ENCODE measurements at places on chromosomes 12 and 14.
A peak's percentile ranks its signal among the peaks of the same experiment; 100 is the strongest.

DNA sequence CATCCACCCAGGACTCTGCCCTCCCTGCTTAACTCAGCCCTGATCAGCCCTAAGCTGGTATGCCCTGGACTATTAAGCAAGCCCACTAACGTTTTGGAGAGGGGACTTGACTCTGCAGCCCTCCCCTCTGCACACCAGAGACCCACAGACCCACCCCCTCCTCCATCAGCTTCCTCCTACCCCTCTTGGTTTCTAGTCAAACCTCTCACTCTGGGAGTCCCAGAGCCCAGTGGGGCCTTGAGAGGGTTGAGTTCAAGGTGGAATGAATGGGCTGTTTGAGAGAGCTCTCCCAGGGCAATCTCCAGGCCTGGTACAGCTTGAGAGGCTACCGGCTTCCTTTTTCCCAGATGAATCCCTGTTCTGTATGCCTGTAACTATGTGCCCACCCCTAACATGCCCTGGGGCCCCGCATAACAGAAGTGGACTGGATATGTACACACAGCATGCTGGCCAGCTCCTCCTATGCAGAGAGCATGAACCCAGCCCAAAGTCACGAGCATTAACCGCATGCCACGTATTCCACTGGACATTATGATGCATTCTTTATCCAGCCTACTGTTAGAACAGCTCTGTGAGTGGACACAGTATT lies 43.6 kb downstream of the IRF2BPL start:
- no peak for DNase-seq

GRCh38 chr14:90545966-90546751 lies 149.3 kb downstream of the CALM1 start:
- DNase-seq, result no peak

DNA sequence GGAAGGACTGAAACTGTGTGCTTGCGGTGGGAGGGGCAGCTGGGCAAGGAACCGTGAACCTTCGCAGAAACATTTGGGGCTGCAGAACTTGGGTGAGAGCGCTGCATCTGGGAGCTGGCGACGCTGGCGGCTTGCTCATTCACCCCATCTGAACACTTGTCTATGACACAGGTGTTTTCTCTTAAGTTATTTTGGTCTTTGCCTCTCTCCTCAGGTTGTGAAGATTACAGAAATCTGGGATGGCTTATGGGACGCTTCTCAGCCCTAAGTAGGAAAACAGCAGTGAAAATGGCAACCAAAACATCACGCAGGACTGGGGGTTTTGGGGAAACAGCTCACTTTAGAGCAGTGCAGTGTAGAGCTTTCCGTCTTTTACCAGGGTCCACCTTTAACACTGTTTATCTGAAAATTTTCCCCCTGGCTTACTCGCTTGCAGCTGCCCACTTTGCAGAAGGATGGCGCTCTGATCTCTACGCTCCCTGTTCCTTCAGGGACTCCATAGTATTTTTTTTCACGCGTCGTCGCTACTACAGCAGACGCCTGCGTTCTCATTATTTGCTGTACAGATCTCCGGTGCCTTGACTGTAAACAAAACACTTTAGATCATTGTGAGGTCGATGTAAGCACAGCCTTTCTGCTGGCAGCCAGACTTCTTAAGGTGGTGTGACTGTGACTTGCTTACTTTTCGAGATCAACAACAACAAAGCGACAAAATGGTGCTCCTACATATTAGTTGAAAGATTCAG lies 2.7 kb upstream of the CDKN1B start:
- DNase-seq, result no peak

GRCh38 chr14:22798528-22798927 lies 16.7 kb downstream of the SLC7A7 start:
- DNase-seq, result no peak

DNA sequence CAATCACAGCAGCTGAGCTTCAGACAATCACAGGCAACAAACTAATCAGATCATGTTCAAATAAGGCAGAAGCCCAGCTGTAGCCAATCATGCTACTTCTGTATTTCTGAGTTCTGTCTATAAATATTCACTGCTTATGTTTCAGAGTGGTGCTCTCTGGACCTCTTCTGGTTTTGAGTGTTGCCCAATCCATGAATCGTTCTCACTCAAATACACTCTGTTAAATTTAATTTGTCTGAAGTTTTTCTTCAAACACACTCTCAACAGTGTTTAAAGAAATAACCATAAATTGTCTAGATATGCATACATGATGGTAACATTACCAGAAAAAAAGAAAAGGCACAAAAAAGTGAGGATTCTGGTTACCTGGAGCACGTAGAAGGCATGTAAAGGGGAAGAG lies 77.9 kb upstream of the BBS10 start:
- DNase-seq, result no peak

- DNase-seq, result no peak
Observed at GRCh38 chr12:126233625-126234024, 1168.4 kb downstream of the AACS start.

GRCh38 chr12:93177208-93178153 lies 200.2 kb upstream of the NUDT4 start:
- DNase-seq, result no peak

DNA sequence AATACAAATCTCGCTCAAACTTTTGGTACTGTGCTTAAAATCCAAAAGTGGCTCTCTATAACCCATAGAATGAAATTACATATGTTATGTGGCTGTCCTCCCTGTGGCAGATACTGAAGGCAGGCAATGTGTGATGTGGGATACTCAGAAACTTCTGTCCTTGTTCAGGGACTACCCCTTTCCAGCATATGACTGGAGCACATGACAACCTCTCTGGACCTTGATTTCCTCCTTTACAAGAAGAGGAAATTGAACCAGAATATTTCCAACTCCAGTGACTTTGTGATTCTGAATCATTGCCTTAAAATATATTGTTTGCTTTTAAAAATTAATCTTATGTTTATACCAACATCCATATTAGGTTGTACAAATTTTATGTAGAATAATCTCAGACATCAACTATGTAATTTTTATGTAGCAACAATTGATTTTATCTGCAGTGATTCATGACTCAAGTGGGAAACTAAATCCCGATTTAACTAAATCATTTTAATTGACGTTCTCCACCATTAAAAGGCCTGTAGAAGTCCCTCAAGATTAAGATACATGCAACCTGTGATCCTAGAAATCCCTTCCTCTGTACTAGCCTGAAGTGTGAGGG lies 162.4 kb downstream of the AKAP6 start:
- DNase-seq, result no peak

- no peak for DNase-seq
Observed at GRCh38 chr14:23469906-23470403, 452 bp downstream of the NGDN start.

DNA sequence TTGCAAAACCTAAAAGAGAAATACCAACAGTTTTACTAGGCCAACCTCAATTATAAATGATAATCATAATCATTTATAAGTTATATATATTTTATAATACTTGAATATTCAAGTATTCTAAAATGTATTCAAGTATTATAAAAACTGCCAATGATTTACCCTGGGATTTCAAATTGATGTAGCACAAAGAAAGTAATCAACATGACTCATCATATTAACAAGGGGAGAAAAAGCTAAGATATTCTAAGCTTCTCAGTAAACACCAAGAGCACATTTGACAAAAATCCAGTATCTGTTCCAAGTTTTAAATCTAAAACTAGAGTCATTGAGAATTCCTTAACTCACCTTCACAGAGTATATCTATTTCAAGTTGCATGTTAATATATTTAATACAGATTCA lies 56.1 kb downstream of the CAPZA3 start:
- DNase-seq, result no peak

DNA sequence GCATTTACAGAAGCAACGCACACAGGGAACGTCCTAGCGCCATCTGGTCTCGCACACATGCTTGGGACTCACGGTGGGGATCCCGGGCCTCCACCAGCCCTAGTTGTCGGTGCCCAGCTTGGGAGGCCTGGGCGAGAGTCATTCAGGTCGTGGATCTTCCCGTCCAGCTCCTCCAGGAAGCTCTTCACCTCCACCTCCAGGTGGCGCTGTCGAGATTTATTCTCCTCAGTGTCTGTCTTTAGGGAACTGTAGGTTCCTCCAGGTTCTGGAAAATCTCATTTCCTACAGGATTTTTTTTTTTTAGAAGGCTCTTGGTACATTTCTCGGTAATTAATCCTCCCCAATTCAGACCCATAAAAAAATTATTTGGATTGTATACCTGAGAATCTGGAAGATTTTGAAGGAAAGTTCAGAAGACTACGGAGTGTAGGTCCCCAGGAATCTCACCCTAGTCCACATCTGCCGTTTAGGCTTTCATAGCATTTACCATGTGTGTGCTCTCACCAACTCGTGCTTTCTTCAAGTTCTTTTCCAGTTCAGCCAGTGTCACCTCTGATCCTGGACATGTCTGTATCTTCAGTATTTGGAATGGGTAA lies 910.0 kb downstream of the TMEM121 start:
- peak; percentile 56 for DNase-seq

GRCh38 chr12:47747596-47748506 lies 10.8 kb downstream of the RAPGEF3 start:
- DNase-seq, result no peak

DNA sequence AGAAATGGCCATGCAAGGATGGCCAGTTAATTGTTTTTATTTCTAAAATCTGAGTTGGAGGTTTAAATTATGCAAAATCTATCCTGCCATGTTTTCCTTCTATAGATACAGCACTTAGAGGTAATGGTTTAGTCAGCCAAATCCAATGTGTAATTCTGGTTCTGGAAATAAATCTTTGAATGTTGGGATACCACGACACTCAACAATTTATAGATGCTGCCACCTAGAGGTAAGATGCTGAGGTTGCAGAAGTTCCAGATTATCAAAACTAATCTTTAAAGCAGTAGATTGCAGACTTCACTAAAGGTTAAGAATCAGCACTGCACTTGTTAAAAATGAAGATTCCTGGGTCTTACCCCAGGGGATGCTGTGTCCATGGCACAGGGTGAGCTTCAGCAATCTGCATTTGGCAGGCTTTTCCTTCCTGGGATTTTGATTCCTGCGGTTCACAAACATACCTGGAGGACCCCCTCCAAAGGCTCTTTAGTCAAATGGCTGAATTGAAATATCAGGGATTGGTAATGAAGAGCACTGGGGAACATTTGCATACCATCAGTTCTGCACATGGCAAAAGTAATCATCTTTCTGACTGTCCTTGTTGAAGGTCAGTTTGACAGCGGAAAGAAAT lies 53.4 kb upstream of the ANO4 start:
- no peak for DNase-seq

- no peak for DNase-seq
Observed at GRCh38 chr12:32482226-32482625, 82.9 kb downstream of the FGD4 start.

DNA sequence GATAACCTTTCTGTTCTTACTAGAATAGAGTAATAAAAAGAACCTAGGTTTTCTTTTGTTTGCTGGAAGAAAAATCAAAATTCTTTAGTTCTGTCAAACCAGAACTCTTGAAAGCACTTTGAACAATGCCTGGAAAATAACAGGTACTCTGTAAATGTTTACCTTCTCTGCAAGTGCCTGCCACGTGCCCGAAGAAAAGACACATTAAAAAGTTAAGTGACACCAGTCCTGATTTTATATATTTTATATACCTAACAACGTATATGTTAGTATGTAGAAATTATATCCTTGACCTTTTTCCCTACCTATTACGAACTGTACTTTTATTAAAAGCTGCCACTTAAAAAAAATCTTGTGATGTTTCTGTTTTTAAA lies 976 bp downstream of the THAP2 start:
- no peak for DNase-seq

DNA sequence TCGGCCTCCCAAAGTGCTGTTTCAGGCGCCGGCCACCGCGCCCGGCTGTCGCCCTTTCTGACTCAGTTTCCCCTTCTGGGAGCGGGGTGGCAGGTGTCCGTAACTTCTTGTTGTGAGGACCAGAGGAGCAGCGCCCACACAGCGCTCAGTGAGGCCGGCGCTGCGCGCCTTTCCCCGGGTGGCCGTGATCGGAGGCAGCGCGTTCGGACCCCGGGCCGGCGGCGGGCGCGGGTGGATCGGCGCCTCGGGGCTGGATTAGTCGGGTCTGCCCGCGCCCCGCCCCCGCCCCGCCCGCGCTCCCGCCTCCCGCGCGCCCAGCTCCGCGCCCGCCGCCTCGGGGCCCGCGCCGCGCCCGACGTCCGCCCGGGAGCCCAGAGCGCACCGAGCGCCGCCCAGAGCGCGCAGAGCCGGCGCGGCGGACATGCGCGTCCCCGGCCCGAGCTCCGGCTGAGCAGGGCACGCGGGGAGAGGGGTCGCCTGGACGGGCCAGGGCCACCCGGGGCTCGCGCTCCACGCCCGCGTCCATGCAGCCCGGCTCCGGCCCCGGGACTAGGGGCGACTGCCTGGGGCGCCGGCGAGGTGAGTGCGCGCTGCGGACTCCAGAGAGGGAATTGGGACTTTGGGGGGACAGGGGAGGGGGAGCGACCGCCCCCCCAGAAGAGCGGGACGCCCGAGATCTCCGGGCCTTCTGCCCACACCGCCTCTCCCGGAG lies 50.6 kb downstream of the LRCOL1 start:
- DNase-seq, result peak; percentile 20

DNA sequence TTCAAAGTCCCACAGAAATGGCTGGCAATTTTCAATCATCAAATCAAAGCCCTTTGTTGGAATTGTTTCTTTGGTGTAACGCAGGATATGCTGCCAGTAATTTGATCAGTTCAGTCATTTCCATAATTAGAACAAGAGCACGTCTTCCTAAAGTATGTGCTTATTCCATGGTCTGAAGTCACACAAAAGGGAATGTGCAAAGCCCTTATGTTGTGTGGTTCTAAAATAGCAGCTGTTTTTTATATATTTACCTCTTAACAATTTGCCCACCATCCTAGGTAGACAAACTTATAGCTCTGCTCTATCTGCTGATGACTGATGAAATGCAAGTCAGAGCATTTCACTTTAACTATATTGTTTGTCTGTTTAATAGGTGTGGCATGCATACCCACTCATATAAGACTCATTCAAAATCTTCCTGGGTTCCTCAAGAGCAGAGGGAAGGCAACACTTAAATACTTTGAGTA lies 176.1 kb upstream of the SLC38A2 start:
- DNase-seq, result no peak

- DNase-seq, result no peak
Observed at GRCh38 chr12:91441993-91442952, 259.7 kb upstream of the DCN start.
